Ovary (tissue), 10 donors: ENCODE measurements at places on chromosomes 7 and 10.
A peak's percentile ranks its signal among the peaks of the same experiment; 100 is the strongest.

- DNase-seq, result no peak
Observed at GRCh38 chr7:112896026-112896601, 105.9 kb upstream of the TMEM168 start.

DNA sequence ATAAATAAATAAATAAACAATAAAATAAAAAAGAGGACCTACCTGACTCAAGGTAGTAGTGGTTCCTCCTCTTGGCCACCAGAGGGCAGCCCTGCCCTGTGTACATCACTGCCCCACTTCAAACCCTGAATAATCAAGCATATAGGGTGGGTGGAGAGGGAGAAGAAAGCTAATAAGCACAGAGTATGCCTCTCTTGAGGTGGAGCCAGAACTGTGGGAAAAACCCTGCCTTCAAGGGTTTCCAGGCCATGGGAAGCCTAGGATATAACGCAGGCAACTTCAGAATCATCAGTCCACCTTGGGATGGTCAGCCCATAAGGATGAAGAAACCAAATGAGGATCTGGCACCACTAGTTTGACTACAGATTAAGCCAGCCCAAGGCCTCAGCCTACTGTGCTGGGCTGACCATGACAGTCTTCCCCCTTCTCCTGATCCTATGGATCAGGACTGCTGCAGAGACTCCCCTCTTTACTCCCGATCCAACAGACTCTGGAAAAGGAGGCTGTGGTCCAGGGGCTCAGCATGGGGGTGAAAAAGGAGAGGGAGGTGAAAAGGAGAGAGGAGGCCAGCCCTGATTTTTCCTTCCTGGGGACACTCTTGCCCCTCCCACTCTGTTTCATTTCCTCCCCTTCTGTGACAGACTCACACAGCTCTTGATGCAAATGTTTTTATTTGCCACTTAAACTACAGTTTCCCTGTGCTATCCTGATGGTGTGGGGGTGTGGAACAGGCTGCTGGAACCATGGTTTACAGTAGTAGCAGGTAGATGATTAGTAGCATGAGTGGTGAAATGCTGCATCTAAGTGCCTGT lies 10.1 kb downstream of the AVPI1 start:
- DNase-seq, result peak; percentile 48

DNA sequence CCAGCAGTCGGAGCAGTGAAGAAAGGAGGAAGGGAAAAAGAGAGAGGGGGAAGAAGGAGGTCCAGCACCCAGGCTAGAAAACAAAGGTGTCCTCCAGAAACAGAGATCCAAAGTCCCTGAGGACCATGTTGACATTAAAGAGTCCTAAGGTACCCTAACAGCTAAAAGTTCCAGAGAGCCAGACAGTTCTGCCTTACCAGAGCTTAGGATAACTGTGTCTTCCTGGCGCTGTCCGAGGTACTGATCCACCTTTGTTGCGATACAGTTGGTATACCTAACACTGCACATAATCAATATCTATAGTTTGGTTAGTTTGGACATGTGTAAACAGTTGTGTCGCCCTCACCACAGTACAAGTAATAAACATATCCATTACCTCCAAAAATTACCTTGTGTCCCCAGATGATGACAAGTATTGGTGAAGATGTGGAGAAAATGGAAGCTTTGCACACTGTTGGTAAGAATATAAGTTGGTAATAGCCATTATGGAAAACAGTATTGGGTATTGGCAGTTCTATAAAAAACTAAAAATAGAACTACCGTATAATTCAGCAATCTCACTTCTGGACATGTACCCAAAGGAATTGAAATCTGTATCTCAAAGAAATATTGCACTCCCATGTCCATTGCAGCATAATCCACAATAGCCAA lies 59.8 kb downstream of the GRID1 start:
- no peak for DNase-seq

- DNase-seq, result no peak
Observed at GRCh38 chr10:84890706-84891105, 562.3 kb downstream of the CCSER2 start.

- DNase-seq, result no peak
Observed at GRCh38 chr10:20897146-20897825, at the start of gene NEBL. TSS of gene NEBL (minus strand) at chr10:20897311. CDS start at chr10:20897205, 106 bp downstream.

DNA sequence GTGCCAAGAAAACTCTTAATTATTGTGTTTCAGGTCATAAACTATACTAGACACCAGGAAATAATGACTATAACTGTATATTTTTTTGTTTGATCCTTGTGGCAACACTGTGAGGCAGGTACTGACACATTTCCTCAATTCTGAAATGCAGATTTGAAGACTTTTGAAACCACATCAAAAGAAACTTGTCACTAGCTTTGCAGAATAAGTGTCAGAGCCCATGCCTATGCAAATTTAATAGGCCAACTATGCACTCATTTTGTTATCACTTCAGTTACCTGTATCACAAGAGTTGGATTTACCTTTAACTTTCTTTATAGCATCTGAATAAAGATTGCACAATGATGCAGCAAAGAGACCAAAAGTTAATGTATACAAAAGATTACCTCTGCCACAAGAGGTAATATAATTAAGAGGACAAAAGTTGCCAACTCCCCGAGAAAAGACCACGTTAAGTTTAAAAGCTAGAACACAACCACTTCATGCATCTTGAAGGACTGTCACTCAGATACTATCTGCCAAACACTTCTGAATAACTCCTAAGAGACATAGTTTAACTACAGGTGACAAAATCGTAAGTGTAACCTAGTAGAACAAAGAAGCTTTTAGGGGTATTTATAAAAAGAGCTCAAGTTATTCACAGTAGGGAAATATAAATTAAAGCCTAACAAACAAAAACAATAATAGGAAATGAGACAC lies 80.5 kb downstream of the ELAPOR2 start:
- DNase-seq, result no peak

DNA sequence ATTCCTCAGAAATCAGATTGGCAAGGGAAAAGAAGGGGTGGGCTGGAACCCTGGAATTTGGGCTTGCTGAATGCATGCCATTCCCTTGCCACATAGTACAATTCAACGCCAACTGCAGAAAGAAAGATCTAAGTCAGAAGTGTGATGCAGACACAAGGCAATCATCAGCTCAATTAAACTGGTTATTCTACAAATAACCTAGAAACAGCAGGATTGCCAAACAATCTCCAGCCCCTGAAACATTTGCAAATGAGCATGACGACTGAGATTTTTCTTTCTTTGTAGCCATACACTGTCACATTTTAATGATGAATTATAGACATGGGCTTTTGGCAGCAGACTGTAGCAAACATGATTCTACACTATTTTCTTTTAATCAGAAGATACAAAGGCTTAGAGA lies 16.5 kb upstream of the CREB5 start:
- no peak for DNase-seq

DNA sequence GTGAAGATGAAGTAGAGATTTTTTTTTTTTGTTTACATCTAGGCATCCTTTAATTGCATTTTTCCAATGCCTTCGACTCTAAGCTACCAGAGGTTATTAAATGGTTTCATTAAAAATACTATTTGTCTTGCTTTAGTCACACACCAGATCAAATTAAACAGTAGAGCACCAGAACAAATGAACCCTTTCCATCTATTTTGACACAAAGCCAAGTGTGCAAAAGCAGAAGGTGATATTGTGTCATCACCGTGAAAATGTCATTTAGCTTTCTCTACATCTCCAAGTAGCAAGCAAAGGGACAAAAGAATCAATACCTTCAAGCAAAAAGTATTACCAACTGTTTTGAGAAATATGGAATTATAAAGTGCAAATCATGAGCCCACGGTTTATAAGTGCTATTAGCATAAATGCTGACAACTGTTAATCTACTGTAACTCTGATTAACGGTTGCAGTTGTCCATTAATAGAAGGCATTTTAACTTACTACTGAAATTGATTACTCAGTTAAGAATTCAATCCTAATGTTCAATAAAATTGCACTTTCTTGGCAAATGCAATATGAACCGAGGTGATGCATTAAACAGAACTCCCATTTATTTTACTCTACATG lies 49.1 kb downstream of the CTBP2 start:
- no peak for DNase-seq

DNA sequence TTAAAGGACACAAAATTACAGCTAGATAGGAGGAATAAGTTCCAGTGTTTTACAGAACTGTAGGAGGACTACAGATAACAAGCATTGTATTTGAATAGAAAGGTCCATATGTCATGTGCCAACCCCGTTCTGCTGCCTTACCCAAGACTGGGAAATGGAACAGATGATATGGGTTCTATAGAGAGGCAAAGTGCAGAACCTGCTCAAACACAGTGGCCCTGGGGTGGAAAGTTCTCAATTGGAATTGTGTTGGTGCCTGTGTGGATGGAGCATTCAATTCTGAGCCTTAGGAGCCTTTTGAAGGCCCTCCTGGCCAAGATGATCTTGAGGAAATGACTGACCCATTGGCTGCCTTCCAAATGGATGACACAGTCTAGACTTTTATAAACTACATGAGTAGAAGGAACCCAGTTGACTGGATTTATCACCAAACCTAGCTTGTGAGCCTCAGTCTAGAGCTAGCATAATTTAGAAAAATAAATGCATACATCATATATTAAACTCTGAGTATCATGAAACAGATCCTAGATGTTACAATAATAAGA lies 4.1 kb upstream of the PRSS1 start:
- DNase-seq, result no peak

- DNase-seq, result no peak
Observed at GRCh38 chr7:132950725-132951124, 131.2 kb downstream of the CHCHD3 start.

GRCh38 chr10:86671985-86672710 lies 3.8 kb downstream of the LDB3 start:
- peak; percentile 79 for DNase-seq

DNA sequence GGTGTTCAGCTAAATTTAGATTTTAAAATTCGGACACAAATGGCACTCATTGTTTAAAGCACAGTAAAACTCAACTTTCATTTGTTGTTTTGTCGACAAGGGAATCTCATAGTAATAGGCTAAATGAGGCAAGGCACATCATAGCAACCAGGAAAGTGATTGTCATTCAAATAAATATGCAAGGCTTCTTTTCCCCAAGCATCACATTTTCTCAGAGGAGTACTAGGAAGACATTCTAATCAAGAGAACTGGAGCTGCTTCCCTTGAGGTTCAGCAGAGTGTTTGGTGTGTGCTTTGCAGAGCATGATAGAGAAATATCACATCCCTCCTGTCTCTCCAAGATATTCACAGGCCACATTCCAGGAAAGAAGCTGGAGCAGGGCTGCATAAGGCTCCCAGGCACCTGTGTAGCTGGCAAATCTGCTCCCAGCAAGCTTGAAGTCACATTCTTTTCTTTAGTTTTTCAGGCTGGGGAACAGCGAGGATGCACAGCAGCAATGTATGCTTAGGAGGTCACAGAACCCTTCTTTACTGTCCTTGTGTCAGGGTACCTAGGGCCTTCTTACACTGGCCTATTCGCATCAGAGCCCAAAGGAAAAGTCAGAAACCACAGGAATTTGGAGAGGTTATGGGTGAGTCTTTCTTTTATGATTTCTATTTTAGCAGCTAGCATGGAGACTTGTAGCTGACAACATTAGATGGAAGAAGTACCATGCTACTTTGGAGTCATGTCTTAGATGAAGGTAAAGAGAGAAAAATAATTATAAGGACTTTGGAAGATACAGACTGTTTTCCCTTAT lies 95.9 kb upstream of the HDAC9 start:
- no peak for DNase-seq

GRCh38 chr7:99021941-99022560 lies 121.9 kb downstream of the SMURF1 start:
- DNase-seq, result no peak

- DNase-seq, result no peak
Observed at GRCh38 chr7:69722843-69723242, 124.6 kb downstream of the AUTS2 start.

DNA sequence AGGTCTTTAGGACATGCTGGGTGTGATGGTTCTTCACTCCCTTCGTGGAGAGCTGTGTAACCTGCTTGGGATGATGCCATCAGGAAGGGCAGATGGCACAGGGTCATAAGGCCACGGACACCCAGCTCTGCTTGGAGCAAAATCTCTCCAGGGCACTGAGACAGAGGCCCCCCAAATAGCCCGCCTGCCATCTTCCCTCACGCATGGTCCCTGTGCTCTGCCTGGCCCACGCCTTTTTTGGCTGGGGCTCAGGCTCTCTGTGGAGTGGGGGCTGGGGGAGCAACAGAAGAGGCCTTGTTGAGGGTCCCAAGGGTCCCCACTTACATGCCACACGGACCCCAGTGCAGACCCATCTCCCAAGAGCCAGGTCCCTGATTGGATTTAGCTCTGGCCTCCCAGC lies 93.3 kb upstream of the RET start:
- no peak for DNase-seq

GRCh38 chr10:7593063-7593462 lies 73.7 kb downstream of the ITIH5 start:
- peak; percentile 55 for DNase-seq
